Breast epithelium (tissue), 4 donors: ENCODE measurements at places on chromosomes 13 and 19. TPM values are rescaled to one million over a fixed set of nuclear protein-coding genes. Genes with fewer than 3 reads are reported as not detected.
A peak's percentile ranks its signal among the peaks of the same experiment; 100 is the strongest.

The PNMA8A gene
- 2.3 TPM for total RNA-seq

GRCh38 chr13:98368019-98368418 is 190.9 kb upstream of the RNF113B start:
- H3K4me1 ChIP-seq: no peaks in the 10 kb centered on the region
- no peaks in the 10 kb centered on the region for H3K27me3 ChIP-seq
- H3K36me3 ChIP-seq: no peaks in the 10 kb centered on the region

The PLPPR3 gene
- total RNA-seq: 6.9 TPM

GRCh38 chr13:76489274-76489673 is 396.9 kb downstream of the KCTD12 start:
- DNase-seq: no peak
- no peaks in the 10 kb centered on the region for H3K4me1 ChIP-seq
- no peak overlapping the region for H3K4me3 ChIP-seq
- no peaks in the 10 kb centered on the region for H3K27me3 ChIP-seq

- no peaks in the 10 kb centered on the region for H3K36me3 ChIP-seq
- no peak overlapping the region for H3K4me3 ChIP-seq
- H3K27me3 ChIP-seq: no peaks in the 10 kb centered on the region
- H3K4me1 ChIP-seq: no peaks in the 10 kb centered on the region
- H3K27ac ChIP-seq: no peak overlapping the region
Observed at GRCh38 chr13:112200200-112200599, 133.3 kb downstream of the SOX1 start.

DNA sequence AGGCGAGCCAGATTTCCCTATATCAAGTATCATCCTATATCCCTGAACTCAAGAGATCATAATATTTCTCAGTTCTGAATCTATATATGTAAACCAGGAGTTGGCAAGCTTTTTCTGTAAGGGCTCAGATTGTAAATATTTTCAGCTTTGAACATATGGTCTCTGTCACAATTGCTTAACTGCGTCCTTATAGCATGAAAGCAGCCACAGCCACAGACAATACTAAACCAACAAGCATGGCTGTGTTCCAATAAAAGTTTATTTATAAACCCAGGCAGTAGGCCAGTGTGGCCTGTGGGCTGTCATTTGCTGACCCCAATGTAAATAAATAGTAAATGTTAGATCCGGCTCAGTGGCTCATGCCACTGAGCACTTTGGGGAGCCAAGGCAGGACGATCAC is 12.2 kb upstream of the MYH14 start:
- no peaks in the 10 kb centered on the region for H3K36me3 ChIP-seq
- no peaks in the 10 kb centered on the region for H3K4me1 ChIP-seq
- peaks cover 16% of the 10 kb centered on the region for H3K27me3 ChIP-seq
- DNase-seq: no peak
- no peak overlapping the region for H3K4me3 ChIP-seq
- H3K27ac ChIP-seq: no peak overlapping the region

GRCh38 chr19:28614634-28615545 is 598.1 kb downstream of the UQCRFS1 start:
- H3K27me3 ChIP-seq: no peaks in the 10 kb centered on the region
- H3K36me3 ChIP-seq: no peaks in the 10 kb centered on the region
- H3K27ac ChIP-seq: no peak overlapping the region
- H3K4me3 ChIP-seq: no peak overlapping the region
- H3K4me1 ChIP-seq: no peaks in the 10 kb centered on the region
- DNase-seq: no peak

- H3K4me3 ChIP-seq: no peak overlapping the region
- no peaks in the 10 kb centered on the region for H3K27me3 ChIP-seq
- H3K4me1 ChIP-seq: no peaks in the 10 kb centered on the region
- H3K27ac ChIP-seq: no peak overlapping the region
- no peaks in the 10 kb centered on the region for H3K36me3 ChIP-seq
Observed at GRCh38 chr19:35531291-35531690, 2.0 kb upstream of the GAPDHS start.

DNA sequence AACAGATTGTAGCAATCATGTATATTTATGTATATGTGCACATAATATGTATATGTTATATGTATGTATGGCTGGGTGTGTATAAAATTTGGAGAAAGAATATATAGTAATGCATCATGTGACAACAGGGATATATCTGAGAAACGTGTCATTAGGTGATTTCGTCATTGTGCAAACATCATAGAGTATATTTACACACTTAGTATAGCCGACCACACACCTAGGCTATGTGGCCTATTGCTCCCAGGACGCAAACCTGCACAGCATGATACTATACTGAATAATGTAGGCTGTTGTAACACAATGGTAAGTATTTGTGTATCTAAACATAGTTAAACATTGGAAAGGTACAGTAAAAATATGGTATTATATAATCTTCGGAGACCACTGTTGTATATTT is 43.8 kb downstream of the ESD start:
- no peaks in the 10 kb centered on the region for H3K27me3 ChIP-seq
- no peak overlapping the region for H3K4me3 ChIP-seq
- DNase-seq: no peak

- H3K4me1 ChIP-seq: no peaks in the 10 kb centered on the region
- no peaks in the 10 kb centered on the region for H3K27me3 ChIP-seq
- H3K36me3 ChIP-seq: no peaks in the 10 kb centered on the region
- H3K4me3 ChIP-seq: no peak overlapping the region
Observed at GRCh38 chr19:17185590-17185989, 29.6 kb upstream of the USE1 start.

GRCh38 chr19:58513694-58514563 is 2.1 kb upstream of the SLC27A5 start:
- peak overlapping the region; percentile 54 for H3K4me3 ChIP-seq
- peak overlapping the region; percentile 85 for H3K27ac ChIP-seq
- peak; percentile 75 for DNase-seq
- H3K36me3 ChIP-seq: no peaks in the 10 kb centered on the region
- H3K27me3 ChIP-seq: no peaks in the 10 kb centered on the region
- peaks cover 9% of the 10 kb centered on the region for H3K4me1 ChIP-seq

The IGFL3 gene
- total RNA-seq: not detected
